ENCODE measurements at places on chromosomes 6 and 20.

DNA sequence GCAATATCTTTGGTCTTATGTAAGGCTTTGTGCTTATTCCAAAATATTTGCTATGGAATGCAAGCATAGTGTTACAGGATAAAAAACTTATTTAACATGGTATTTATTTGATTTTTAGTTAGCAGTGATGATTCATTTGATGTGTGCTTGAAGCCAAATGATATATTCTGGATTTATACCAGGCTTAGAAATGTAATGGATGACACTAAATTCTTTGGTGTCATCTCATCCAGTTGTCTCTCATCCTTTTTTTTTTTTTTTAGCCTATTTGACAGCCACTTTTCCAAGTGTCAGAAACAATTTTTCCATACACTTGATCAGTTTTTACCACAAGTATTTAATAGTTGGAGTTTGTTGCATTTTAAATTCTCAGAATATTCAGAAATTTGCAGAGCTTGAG is 515.3 kb downstream of the CDKAL1 start:
- no peak for DNase-seq

GRCh38 chr20:61114493-61115175 is 137.4 kb upstream of the CDH4 start:
- no peak for DNase-seq

- no peak for DNase-seq
Observed at GRCh38 chr6:4714961-4715501, 61.2 kb upstream of the CDYL start.

- no peak for DNase-seq
Observed at GRCh38 chr6:53418288-53418687, 69.5 kb upstream of the ELOVL5 start.
